GM04503 (cell line): ENCODE measurements at places on chromosomes 3 and 15.

DNA sequence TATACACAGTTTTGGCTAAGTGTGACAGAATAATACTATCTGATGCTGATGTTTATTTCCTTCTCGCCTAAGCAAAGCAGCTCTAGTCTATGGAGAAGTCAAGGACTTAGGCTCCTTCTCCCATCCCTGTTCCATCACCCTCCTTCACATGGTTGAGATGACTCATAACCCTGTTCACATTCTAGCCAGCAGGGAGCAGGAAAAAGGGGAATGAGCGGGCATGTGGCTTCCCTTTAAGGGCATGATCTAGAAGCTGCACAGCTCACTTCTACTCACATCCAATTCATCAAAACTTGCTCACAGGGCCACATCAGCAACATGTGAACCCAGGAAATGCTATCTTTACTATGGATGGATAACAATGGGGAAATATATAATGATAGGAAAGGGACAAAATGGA is 40.9 kb downstream of the CBLB start:
- peak; percentile 27 for DNase-seq

GRCh38 chr15:68500363-68501258 is 68.6 kb upstream of the ITGA11 start:
- no peak for DNase-seq

GRCh38 chr3:129919806-129920205 is 26.3 kb upstream of the TMCC1 start:
- no peak for DNase-seq

GRCh38 chr3:14216257-14217048 is 37.8 kb downstream of the LSM3 start:
- no peak for DNase-seq

DNA sequence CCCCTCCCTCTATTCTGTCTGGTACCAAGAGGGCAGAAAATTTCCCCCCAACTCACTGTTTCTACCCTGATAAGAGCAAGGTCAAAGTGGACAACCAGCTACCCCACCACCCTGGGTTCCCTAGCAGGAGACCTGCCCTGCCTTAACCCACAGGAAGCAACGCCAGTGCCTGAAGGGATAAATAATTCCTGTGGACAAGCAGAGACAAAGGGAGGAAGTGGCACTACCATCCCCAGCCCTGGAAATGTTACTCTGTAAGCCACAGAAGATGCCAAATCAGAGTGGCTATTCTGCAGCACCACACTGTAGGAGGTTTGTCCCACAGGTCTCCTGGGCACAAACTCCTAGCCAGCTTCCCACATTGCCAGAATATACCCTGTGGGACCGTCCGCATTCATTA is 80.1 kb downstream of the DNAH12 start:
- no peak for DNase-seq

DNA sequence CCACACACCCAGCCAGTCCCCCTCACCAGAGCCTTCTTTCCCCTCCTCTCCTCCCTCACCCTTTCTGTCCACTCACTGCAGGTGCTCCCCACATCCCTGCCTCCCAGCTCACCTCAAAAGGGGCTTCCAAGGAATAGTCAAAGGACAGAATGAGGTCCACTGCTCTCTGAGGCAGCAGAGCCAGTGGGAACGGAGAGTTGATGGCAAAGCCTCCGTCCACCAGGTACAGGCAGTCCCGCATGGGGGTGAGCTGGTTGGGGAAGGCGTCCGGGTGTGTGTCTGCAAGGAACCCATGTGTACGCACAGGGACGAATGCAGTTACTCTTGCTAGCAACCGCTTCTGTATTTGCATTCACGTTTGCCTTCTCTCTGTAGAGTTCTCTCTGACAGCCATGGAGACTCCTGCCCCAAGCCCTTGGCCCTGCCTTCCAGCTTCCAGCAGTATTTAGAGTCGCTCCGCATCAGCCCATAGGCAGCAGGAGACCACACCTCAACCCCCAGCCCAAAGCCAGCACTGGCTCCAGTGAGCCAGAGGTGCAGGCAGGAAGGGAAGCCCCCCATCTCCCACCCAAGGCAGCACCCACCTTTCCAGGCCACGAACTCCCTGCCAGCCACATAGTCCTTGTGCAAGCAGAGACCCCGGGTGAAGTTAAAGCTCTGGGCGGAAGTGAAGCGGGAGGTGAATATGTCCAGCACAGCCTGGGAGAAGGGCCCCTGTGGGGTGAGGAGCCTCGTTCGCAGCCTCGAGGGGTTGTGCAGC is 12.4 kb downstream of the PLA2G4F start:
- no peak for DNase-seq

GRCh38 chr3:143234526-143234925 is 115.0 kb downstream of the CHST2 start:
- no peak for DNase-seq

DNA sequence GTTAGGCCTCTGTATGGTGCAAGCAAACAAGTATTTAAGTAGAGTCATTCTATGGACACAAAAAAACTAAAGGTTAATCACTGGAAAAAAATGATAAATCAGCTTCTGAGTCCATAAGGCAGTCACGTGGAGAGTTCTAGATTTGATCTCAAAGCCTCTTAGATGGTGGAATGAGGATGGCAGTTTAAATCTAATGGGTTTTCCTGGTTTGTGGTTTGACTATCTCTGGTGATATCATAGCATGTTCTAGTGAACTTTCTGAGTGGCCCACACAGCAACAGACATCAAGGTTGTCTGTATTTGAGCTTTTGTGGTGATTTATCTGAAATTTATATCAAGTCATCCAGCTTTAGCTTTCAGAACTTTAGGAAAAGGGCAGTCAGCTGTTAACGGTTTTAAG is 52.4 kb downstream of the ILDR1 start:
- no peak for DNase-seq

DNA sequence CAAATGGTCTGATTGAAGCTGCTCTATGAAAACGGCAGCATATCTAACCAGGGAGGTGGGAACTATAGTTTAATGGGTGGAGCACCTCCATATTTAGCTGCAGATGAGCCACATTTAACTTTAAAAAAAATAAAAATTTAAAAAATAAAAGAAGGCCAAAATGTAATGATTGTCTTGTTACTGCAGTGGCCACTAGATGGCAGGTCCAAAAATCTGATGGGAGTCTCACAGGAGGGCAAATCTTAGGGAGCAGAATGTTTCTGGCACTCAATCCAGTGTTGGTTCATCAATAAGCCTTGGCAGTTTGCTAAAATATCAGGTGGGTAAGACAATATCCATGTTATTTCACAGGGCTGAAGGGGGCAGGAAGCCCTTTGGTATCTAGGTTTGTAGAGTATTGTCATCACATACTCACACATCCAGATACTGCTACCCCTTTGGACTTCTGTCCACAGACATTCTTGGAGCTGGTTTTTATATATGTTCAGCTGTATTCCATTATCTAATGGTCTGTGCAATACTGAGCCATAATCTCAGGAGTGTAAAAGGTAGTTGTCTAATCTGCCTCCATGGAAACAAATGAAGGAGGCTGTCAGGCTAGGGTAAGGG is 233.3 kb downstream of the TIGIT start:
- DNase-seq, result no peak

DNA sequence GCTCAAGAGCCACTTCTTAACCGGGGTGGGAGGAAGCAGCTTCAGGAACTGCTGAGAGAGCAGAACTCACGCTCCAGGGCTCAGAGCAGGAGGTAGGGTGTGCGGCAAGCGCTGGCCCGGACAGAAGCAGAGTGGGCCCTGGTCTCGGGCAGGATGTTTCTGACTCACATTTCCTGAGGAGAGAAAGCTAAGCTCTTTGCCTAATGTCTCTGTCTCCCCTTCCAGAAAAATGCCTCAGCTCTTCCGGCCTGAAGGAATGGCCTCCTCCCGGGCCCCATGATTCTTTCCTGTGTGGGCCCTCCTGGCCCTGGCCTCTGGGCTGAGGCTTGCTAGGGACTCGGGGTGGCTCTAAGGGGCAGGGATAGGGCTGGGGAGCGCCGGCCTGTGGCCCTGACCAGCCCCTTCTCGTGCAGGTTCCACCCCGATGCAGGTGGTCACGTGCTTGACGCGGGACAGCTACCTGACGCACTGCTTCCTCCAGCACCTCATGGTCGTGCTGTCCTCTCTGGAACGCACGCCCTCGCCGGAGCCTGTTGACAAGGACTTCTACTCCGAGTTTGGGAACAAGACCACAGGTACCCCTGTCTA is 4.1 kb upstream of the STAB1 start:
- DNase-seq, result no peak

GRCh38 chr3:62822905-62823304 is 52.3 kb downstream of the CADPS start:
- no peak for DNase-seq
